ENCODE measurements at places on chromosomes 16 and 17. TPM values are rescaled to one million over a fixed set of nuclear protein-coding genes. Genes with fewer than 3 reads are reported as not detected.
A peak's percentile ranks its signal among the peaks of the same experiment; 100 is the strongest.

The TP53TG3C gene
- not detected for total RNA-seq

- peak; percentile 68 for DNase-seq
These were observed 48.7 kb upstream of the PLCG2 start for GRCh38 chr16:81730090-81731051.

GRCh38 chr16:50244140-50244503, 22.2 kb upstream of the ADCY7 start:
- no peak for DNase-seq

DNA sequence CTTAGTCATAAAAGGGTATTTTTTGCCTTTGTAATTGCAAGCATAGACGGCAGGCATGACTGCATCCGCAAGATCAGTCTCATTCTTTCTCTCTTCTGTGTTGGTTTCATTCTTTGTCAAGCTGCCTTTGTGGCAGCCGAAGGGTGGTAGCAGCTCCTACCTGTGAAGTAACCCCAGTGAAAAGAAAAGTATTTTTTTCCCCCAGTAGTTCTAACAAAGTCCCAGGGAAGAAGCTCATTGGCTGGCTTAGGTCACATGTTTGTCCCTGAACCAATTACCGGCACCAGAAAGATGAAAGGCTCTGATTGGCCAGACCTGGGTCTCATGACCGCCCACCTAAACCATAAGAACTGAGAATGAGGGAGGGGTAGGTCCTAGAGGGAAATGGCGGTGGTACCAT, 110.7 kb downstream of the RAP1GAP2 start:
- DNase-seq, result no peak

Measured in lower leg skin (tissue), 4 donors.